NCI-H146 (cell line): ENCODE measurements at places on chromosomes 7 and 10.

DNA sequence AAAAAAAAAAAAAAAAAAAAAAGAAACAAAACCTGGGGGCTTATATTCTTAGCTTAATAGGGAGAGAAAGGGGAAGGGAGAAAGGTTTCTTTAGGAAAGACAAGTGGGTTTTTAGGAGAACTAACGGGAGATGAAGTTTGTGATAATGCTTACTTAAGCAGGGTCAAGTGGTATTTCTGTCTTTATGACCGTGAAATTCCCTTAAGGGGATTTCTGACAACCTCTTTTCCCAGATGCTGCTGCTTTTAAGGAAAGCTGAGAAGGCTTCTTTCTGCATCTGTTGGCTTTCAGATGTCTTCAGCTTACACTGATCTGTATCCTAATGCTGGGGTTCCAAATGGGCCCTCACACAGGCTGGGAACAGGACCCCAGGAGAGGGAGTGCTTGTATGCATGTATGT, 42.6 kb downstream of the ADAMTS14 start:
- no peak for DNase-seq

GRCh38 chr7:42854571-42855118, 57.2 kb downstream of the C7orf25 start:
- DNase-seq: no peak

DNA sequence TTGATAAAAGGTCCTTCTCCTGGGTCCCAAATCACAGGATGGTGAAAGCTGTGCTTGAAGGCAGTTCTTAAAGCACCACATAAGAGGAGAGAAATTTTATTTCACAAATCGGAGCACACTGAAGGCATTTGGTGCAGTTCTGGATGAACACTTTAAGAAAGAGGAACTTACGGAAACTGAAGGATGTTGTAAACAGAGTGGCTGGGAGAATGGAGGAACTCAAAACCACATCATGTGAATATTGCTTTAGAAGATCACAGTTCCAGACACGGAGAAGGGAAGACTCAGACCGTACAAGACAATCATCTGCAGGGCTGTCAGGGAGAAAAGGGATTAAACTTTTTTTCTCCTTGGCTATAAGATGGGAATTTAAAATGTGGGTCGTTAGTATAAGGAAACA, 9.0 kb upstream of the GPR141 start:
- no peak for DNase-seq

GRCh38 chr10:67969875-67970274, 85.4 kb downstream of the SIRT1 start:
- DNase-seq: no peak

GRCh38 chr10:75616874-75617478, 185.6 kb downstream of the LRMDA start:
- no peak for DNase-seq
